Stimulated activated CD8-positive, alpha-beta memory T cell treated with anti-CD3 and anti-CD28 coated beads, Interleukin-4, amount 100 ng/mL, for 48 hours (primary cell): ENCODE measurements at places on chromosomes 16 and 17.

DNA sequence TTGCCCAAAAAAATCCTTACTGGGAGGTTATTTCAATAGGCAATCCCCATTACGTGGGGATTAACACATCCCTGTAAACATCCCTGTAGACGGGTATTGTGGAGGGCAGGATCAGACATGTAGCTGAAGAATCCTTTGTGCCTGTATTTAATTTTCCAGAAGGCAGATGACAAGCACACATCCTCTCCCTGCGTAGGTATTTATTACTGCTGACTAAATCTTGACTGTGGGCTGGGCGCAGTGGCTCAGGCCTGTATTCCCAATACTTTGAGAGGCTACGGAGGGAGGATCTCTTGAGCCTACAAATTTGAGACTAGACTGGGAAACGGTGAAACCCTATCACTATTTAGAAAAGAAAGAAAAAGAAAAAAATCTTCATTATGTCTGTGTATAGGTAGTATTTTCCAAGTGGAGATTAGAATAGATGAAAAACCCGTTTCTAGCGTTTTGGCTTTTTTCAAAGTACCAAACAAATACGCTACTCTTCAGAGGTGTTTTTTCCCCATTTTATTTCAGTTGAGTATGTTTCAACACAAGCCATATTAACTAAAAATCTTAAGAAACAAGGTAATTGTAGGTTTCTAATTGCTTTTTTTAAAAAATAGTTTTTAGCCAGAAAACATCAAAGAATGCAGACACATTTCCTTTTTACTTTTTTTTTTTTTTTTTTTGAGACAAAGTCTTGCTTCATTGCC, 1.5 kb upstream of the MARF1 start:
- DNase-seq: no peak

DNA sequence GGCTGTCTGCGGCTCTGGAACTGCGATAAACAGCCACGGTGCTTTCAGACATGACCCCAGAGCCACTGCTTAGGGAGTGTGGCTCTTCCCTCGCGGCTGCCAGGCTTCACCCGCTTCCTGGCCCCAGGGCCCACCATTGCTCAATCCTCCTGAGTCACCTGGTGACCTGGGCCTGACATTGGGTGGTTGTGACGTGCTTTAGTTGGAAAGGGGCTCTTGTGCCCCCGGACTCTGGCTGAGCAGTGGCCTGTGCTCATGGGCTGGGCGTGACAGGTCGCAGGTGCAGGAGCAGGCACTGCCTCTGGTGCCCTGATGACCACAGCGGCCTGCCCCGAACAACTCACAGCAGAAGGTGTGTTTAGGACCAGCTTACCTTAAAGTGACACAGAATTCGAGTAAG, 8.6 kb upstream of the NUDT16L1 start:
- no peak for DNase-seq

GRCh38 chr16:56174411-56174810, 16.9 kb upstream of the GNAO1 start:
- DNase-seq: no peak

GRCh38 chr16:73265124-73265837, 217.4 kb upstream of the ZFHX3 start:
- DNase-seq: no peak
